ENCODE measurements at places on chromosomes 16 and 17.

DNA sequence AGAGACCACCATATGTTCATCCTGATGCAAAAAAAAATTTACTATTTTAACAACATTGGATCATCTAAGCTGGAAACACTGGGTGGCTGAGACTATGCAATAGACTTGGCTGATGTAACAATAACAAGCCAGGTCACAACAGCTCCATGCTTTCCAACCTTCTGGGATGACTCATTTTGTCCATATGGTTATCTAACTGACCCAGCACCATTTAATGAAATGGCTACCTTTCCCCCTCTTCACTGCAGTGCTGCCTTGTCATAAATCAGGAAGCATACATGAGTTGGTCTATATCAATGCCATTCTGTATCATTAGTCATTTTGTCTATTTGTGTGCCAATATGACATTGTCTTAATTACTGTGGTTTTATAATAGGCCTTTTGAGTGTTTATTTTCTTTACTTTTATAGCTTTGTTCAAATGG lies 217.6 kb upstream of the KCNJ16 start:
- DNase-seq, result no peak

- no peak for DNase-seq
These were observed 2.7 kb upstream of the NFE2L1 start for GRCh38 chr17:48045316-48046001.

- no peak for DNase-seq
These were observed 10.6 kb downstream of the SHISA6 start for GRCh38 chr17:11251561-11252107.

- peak; percentile 94 for DNase-seq
These were observed 190.3 kb downstream of the RBFOX3 start for GRCh38 chr17:79420318-79421243.

GRCh38 chr17:4189280-4189679 lies 46.3 kb downstream of the CYB5D2 start:
- DNase-seq, result no peak

DNA sequence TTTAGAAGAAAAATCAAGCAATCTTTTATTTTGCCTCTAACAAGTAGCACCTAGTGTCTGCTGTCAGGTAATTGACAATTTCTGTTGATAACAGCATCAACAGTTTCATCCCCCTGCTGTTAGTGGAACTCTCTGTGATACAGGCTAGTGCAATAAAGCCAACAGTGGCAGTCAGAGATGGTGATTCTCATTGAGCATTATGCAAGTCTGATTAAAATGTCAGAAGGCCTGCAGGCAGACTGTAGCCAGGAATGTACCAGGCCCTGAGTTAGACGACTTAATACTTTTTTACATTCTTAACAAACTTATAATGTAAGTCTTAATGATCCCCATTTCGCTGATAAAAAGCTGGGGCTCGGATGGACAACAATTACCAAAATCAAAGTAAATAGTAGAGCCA lies 14.6 kb downstream of the CYLD start:
- DNase-seq, result no peak

DNA sequence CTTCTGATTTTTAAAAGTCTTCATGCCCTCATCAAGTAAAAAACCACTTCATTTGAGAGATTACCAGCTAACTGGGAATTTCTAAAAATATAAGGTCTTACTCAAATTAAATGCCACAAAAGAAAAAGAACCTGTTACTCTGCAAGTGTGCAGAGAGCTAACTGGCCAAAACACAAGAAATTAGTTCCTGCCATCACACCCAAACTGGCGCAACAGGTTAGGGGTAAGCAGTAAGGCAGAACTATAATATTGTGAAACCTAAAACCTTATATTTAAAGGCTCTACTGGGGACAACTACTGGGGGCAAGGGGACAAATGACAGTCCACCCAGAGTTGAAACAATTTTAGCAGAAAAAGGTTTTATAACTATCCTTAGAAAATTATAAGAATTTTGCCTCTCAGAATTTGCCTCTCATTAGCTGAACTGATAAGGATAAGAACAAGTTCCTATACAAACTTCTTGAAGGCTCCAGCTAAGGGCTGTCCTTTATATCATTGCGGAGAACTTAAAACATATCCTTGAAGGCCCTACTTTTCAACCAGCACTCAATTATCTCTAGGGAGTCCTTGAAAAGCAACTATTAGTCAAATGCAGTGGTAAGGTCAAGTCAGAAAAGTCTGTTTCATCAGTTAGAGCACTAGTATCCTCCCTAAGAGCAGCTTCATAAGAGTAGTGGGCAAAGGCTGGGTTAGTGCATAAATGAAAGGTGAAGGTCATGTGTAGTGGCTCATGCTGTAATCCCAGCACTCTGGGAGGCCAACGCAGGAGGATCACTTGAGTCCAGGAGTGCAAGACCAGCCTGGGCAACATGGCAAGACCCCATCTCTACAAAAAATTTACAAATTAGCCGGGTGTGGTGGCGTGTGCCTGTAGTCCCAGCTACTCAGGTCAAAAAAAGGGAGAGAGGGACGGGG lies 31.5 kb downstream of the SMURF2 start:
- no peak for DNase-seq

GRCh38 chr16:78535098-78535497 lies 435.6 kb downstream of the WWOX start:
- DNase-seq, result no peak

DNA sequence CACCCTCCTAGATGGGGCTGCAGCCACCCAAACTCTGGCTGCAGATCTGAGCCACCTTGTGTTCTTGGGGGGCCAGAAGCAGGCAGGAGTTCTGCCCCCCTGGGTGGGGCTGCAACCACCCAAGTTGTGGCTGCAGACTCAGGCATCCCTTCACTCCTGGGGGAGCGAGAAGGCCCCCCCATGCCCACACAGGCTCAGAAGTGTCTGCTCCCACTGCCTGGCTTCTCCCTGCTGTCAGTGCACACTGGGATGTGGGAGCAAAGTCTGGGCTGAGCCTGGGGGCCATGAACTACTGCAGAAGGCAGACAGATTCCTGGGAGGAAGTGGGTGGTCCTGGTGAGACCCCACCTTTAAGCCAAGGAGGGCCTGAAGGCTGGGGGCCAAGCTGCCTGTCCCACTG lies 13.0 kb downstream of the MT1X start:
- no peak for DNase-seq

- no peak for DNase-seq
These were observed 12.6 kb downstream of the HID1 start for GRCh38 chr17:74959826-74960515.

- no peak for DNase-seq
These were observed 1.7 kb upstream of the GCGR start for GRCh38 chr17:81802048-81802758.

GRCh38 chr16:11308493-11309283 lies 27.6 kb upstream of the PRM1 start:
- no peak for DNase-seq

GRCh38 chr16:25656639-25657038 lies 35.1 kb upstream of the HS3ST4 start:
- DNase-seq, result no peak

GRCh38 chr16:53952215-53953208 lies 248.6 kb downstream of the FTO start:
- no peak for DNase-seq

DNA sequence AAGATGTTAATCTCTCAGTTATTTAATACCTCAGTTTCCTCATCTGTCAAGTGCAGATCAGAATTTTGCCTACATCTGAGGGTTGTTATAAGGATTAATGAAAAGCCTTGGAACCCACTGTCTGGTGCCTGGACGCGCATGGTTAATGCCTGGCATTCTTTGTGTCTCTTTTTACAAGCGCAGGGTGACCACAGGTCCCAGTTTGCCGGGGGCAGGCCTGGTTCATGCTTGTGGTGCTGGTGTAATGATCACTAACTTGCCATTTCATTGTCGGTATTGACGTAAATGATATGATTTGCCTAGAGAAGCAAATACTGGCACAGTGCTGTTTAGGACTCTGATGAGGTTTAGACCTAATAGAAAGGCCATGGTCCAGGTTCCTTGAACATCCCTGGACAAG lies 23.1 kb downstream of the MRC2 start:
- no peak for DNase-seq

GRCh38 chr16:80417706-80418271 lies 123.0 kb upstream of the DYNLRB2 start:
- DNase-seq, result no peak

GRCh38 chr16:1791256-1791942 lies 2.1 kb downstream of the IGFALS start:
- no peak for DNase-seq

DNA sequence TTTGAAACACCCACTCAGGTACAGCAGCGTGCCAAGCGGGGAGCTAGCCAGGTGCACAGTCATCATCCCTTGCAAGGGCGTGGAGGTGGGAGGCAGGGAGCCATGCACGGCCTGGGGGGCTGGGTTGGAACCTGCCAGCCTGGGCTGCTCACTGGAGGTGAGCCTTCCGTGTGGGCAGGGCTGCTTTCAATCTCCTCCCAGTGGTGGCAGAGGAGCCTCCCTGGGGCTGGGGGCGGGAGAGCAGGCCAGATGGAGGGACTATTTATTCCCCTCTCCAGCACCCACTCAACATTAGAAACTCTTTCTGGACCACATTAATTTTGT lies 90.3 kb downstream of the KATNIP start:
- peak; percentile 63 for DNase-seq

DNA sequence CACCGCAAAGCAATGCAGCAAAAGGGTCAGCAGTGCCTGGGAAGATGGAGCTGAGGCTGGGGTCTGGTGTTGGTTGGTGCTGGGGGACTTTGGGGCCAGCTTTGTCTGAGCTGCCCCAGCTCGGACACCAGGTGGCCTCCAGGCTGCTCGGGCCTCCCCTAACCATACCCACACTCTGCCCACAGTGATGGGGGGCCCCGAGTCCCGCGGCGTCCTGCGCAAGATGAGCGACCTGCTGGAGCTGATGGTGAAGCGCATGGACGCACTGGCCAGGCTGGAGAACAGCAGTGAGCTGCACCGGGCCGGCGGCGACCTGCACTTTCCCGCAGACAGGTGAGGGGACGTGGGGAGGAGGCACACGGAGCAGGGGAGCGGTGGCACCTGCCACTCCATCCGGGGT lies 13.8 kb downstream of the MGAT5B start:
- DNase-seq, result no peak

DNA sequence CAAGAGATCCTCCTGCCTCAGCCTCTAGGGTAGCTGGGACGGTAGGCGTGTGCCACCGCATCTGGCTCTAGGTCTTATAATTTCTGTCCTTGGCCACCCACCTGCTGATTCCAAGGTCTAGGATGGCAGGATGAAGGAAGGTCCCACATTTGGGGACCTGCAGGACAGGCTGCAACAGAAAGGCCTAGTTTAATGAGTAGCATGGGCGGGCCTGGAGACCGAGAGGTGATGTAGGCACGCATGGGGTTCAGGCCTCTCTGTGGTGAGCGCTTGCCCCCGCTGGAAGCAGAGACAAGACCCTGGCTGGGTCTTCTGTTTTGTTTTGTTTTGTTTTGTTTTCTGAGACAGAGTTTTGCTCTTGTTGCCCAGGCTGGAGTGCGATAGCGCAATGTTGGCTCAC lies 33.7 kb downstream of the TMEM235 start:
- DNase-seq, result no peak

DNA sequence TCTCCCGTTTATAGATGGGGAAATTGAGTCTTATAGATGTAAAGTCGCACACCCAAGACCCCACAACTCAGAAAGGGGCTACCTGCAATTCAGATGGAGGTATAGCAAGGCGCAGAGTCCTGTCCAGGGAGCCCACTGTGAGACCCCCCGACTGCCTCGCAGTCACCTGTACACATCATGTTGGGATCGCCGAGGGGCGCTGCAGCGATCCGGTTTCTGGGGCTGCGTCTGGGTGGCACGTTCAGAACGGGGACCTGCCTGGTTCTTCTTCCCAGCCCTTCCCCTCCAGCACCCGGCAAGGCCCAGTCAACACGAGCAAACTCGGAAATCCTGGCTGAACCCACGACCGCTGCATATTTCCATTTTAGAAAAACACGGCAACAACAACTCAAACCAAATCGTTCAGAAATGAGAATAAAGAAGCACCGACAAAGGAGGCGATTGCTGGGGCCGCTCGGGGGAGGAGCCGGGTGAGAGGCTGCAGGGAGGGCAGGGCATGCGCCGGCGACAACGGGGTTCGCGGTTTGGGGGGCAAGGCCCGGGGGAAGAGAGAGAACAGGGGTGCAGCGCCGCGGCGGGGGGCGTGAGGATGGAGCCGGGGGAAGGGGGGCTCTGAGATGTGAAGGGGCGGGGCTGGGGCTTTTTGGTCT lies 643 bp downstream of the HSDL1 start:
- DNase-seq, result peak; percentile 93

DNA sequence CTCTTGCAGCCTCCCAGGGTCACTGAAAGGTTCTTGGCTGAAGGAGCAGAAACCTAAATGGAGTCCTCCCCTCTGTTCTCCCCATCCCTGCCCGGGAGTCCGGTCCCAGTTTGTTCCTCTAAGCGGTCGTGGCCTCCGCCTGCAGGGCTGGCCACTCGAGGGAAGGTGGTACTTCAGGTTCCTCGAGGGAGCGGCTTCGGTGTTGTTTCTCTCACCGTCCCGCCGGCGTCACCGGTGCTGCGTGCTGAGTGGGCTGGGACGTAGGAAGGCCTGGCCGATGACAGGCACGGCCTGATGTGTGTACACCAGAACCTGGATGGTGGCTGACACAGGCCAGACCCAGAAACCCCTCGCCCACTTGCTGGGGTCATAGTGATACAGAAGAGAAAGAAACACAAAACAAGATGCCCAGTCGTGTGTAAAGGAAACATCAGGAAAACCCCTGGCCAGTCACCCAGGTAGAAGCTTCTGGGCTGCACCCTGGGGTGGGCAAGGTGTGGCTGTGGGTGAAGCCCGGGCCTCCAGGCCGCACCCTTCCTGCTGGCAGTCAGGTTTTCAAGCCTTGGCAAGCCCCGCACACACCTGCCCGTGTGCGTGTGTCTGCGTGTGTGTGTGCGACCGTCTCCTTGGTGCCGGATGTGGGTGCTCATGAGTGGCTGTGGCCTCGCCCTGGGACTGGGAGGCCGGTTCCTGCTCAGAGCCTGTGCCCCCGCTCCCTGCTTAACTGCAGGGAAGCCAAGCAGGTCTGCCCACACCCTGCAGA lies 52.0 kb downstream of the BAIAP2 start:
- no peak for DNase-seq

DNA sequence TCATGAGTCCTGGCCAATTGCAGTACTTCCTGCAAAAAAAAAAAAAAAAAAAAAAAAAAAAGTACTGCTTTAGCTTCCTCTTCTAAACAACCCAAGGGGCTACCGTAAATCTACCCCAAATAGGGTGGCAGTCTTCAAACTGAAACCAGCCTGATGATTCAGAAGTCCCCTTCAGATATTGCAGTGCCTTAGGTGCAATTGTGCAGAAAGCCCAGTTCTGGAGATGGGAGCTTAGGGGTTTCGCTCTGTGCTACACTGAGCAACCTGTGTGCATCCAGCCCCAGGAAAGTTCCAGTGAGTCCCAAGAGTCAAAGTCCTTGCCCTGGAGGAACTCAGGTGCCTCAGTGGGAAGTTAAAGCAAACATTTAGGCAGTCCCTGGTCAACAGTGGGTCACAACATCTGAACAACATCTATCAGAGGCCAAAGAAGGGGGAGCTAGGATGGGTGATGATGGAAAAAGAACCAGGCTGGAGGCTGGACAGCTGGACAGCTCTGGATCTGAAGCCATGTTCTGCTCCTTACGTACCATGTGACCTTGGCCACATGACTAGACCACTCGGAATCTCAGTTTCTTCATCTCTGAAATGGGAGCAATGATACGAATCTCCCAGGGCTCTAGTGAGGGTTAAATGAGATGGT lies 6.7 kb upstream of the CIITA start:
- no peak for DNase-seq

Measured in posterior cingulate gyrus (tissue), 11 donors.